ENCODE measurements at places on chromosomes 5 and 9.

DNA sequence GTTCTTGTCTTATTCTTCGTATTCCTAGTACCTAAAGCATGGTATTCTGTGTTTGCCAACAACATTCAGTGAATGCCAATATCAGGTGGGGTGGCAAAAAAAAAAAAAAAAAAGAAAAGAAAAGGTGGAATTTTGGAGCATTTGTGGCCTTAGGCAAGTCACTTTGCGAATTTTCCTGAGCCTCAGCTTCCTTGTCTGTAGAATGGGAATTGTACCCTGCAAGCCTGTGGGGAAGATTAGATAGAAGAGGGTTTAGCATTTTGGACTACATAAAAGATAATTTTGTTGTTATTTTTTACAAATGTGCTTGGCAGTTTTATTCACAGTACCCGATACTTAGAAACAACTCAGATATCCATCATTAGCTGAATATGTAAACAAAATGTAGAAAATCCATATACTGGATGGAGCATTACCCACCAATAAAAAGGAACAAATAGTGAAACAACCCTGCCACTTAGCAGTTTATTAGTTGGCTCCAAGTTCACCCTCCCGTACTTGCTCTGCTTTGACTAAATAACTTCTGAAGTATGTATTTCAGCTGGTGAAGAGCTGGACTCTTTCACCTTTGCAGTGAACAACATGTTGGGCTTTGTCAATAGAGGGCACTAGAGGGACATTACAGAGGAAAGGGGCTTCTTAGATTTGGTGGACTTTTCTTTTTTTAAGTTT lies 13.6 kb downstream of the UBE2D2 start:
- DNase-seq: no peak

DNA sequence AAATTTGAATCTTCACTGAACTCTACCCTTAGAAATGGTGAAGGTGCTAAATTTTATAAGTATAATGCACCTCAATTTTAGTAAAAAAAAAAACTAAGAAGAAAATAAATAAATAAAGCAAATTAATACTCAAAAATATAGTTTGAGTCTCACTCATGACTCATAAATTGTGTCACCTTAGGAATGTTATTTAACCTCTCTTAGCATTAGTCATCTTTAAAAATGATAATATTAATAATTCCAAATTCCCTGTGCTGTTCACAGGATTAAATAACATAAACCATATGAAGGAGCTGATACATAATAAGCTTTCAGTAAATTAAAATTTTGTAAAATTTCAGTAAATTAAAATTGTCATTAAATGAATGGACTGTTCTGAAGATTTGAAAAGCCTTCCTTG lies 339.8 kb upstream of the RGMB start:
- no peak for DNase-seq

- no peak for DNase-seq
These were observed 155.1 kb downstream of the CCDC192 start for GRCh38 chr5:127858116-127858784.

DNA sequence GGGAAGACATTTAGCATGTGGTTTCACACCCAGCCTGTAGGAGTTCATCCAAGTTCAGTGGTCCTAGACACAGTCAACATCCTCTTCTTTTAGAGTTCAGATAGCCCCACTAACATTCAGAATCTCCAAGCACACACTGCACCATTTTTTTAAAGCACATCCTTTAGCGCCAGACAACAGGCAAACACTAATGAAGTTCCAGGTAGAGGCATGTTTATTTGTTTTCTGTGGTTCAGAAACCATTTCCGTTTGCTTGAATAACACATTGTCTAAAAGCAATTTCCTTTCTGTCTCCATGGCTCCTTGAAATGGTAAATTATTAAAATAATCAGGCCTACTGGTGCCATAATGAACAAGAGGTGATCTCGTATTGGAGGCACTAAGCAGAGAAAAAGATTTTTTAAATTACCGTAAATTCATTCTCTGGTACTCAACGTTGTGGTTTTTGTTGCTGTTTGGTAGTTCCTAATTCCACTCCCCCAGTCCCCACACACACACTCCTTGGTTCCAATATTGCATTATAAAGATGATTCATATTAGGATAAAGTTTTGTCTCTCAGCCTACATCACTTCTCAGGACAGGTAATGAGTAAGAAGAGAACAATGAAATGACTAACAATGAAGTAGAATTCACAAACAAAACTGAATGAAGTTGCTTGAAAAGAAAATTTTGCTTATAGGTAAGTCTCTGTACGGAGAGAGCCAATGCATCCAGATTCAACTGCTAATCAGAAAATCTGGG lies 153.1 kb downstream of the PCSK1 start:
- DNase-seq: no peak

GRCh38 chr5:151182976-151183375 lies 25.4 kb upstream of the ANXA6 start:
- DNase-seq: no peak

GRCh38 chr9:77793849-77794248 lies 145.7 kb upstream of the GNA14 start:
- DNase-seq: no peak

DNA sequence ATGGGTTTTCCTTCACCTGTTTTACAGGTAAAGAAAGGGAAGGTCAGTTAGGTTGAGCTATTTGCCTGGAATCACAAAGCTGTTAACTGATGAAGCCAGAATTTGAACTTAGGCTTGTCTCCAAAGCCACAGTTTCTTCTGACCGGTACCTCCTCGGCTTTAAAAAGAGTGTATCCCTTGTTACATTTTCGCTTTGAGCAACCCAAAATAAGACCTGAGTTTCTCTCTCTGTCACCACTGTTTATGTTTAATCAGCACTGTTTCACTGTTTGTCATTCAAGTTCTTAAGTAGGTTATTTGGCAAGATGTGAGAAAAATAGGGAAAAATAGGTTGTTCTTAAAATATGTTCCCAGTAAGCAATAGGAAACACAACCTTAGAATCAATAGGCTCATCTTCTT lies 84.6 kb downstream of the VCAN start:
- no peak for DNase-seq

DNA sequence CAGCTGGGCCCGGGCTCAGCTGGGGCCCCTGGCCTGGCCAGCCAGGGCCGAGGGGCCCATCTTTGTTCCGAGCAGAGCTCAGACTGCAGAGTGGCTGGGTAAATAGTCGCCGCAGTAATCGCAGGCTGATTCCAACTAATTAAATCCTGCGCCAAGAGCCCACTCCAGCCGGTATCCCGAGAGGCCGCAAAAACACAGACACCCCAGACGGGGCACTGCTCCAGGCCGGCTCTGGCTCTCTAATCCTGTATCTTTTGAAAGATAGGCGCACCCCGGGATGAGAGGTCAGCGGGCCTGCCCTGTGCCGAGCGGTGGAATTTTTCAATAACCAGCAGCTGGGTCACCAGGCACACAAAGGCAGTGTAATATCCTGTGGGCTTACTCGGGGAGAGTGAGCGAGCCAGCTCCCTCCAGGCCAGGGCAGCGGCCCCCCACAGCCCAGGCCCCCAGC lies 57.7 kb downstream of the LMX1B start:
- no peak for DNase-seq

- DNase-seq: no peak
These were observed 130.2 kb downstream of the MAN2A1 start for GRCh38 chr5:109819878-109820277.

DNA sequence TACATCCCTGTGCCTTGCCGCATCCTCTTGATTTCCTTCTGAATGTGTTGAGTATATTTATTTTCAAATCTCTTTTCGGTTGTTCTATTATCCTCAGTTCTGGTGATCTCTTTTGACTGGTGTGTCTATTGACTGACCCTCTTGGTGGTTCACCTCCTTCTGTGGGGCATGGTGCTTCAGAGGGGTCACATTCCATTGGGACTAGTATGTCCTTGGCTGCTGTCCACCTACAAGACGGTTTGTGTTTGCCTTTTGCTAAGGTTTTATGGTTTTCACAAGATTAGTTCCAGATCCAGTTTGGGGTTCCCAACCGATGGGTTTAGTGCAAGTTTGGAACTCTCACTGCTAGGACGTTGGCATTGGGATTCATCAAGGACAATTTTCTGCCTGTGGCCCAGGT lies 66.6 kb downstream of the PHF2 start:
- DNase-seq: no peak

DNA sequence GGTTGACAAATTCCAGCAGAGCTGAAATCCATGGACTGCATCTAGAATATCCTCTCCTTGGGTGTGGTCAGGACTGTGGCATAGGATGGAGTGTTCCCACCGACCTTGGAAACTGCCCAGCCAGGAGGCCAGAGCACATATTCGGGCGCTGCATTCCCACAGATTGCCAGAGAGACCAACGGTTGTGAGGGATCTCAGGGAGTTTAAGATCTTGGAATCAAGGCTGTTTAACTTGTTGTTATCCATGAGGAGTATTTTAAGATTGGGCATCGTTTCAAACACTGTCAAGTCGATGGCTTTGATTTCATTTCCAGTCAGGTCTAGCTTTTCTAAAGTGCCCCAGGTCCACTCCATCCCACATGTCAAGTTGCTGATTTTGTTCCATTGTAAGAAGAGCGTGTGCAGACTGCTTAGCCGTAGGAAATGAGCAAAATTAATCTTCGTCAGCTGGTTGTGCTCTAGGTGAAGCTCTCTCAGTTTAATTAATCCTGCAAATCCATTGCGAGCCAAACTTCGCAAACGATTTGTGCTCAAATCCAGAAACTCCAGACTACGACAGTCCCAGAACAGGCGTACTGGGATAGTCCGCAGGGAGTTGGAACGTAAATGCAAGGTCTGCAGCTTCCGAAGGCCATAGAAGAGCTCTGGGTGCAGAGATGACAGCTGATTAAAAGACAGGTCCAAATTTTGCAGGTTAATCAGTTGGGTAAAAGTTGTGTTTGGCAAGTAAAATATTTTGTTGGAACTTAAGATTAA lies 1.5 kb downstream of the LRRTM2 start:
- DNase-seq: no peak

All from stimulated activated CD8-positive, alpha-beta memory T cell treated with anti-CD3 and anti-CD28 coated beads, Interleukin-7, amount 100 ng/mL, for 1 hour (primary cell).